ENCODE measurements at places on chromosomes 3 and 15.

GRCh38 chr3:9867106-9867505, 12.9 kb downstream of the CIDEC start:
- DNase-seq: no peak

- no peak for DNase-seq
Observed at GRCh38 chr3:43171748-43172147, 65.9 kb upstream of the POMGNT2 start.

GRCh38 chr3:30346933-30347320, 259.5 kb upstream of the TGFBR2 start:
- DNase-seq: no peak

DNA sequence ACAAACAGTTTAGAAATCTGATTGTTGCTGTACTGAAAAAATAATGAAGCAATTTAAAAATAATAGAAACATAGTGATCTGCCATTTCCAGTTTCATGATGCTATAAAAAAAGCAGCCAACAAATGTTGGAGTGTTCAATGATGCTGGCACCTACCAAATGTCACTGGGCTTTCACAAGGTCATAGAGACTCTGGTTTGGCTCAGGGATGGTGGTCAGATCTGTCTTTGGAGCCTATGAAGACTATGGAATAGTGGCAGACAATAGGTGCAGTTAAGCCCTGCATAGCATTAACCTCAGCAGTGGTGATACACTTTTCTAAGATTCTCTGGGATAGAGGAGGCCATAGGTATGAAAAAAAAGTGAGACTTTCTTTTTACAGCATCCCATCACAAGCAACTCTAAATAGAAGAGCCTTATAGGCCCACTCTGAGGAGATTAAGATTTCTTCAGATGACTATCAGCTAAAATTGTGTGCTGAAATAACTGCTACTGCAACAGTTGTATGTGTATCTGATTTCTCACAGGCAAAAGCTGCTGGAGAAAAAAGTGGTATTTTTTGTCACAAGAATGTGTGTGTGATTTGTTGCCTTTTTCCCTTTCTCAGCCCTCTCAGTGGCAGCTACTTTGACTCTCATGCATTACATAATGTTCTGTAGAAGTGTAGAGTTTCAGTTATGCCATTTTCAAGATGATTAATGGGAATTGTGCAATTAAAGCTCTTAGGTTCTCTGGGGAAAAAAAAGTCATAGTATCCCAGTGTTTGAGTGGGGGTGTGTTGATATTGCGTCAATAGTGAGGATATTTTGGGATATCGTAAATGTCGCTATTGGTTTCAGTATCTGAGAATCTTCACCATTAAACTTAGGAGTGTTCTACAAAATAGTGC, 137.4 kb downstream of the MBNL1 start:
- peak; percentile 91 for DNase-seq

DNA sequence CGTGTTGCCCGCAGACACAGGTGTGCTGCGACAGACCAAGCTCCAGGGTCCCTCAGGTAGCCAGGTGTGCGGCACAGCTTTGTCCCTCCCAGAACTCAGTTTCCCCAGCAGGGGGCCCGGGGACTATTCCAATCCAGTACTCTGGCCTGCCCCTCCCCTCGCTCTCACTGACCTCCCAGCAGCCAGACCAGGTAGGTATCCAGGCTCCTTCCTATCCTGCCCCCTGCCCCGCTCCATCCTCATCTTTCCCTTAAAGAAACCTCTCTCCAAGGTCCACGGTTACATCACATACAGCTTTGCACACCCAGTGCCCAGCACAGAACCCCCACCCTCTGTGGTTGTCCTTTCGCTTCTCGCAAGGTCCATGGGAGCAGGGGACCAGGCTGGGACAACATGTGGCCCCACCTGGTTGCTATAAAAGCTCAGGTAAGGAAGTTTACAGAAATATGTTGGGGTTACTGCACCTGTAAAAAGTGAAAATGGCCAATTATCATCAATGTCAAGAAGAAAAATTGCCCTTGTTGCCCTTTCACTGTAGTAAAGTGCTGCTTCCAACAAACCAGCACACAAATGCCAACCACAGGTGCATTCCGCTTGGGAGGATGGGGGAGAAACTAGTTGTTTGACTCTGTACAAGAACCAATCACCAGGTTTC, 7.3 kb upstream of the CYP11A1 start:
- no peak for DNase-seq

DNA sequence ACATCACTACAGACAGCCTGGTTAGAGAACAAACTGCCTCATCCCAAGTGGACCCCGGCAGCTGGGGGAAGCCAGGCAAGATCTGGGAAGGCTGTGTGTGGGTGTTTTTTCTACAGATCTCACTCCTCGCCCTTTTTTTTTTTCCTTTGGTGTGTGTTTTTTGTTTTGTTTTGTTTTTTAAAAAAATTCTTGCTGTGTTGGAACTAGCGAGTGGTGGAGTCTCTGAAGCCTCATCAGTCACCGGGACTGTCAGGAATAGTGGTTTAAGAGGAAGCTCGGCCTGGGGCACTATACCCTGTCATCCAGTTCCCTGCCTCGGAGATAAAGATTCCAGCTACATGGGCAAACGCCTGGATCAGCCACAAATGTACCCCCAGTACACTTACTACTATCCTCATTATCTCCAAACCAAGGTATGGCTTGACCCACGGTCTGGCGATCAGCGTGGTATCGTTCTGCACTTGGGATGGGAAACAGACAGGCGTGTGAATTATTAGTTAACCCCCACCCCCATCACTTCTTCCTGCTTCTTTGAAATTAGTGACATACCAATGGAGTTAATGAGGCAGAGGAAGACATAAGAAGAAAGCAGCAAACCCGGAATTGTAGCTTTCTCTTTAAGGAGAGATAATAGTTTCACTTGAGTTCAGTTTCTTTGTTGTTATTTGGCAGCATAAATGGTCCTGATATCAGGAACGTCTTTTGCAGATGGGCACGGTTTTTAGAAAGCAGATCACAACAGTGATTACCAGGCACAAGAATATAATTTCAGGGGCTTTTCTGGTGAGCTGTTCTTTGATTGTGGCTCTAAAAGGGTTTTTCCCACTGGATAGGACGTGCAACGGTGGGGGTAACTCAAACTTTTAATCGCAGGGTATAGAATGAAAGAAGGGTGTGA, 722 bp downstream of the RBMS3 start:
- DNase-seq: peak; percentile 55

- no peak for DNase-seq
Observed at GRCh38 chr3:15064299-15064834, 748 bp downstream of the MRPS25 start.

GRCh38 chr3:62929771-62930170, 54.6 kb upstream of the CADPS start:
- no peak for DNase-seq

DNA sequence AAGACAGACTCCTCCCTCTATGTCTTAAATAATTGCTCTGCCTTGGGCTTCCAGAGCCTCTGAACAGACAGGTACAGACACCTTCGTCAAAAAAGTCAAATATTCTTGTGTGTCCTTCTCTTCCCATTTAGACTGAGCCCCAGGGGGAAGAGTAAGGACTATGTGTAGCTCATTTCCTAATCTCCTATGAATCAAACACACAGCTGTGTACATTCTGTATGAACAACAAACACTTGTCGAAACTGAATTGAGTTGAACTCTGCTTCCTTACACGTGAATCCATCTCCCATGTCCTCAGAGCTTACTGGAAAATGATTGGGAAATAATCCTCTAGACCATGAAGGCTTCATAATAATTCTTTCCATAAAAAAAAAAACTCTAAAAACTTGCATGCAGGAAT, 80.8 kb downstream of the MOBP start:
- no peak for DNase-seq

DNA sequence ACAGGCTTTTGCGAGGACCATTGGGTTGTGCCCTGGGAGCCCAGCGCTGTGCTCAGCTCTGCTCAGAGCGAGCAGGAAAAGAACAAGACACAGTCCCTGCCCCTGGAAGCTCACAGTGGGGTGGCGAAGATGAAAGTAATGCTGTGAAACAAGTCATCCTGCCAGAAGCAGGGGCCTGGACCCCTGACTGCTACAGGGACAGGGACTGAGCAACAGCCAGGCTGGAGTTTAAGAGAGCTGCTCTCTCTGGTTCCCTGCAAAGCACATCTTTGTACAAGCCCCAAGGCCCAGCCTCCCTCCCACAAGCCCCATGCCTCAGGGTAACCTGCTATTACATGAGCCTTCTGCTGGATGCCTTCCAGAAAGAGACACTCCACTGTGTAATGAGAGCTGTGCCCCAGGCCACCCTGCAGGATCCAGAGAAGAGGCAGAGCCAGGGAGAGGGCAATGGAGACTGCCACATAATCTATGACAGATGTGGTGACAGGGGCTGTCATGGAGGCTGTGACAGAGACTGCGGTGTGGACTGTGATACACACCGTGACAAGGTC, 7.1 kb upstream of the HCN4 start:
- DNase-seq: no peak

GRCh38 chr3:177624528-177625495, 427.5 kb upstream of the TBL1XR1 start:
- DNase-seq: no peak

DNA sequence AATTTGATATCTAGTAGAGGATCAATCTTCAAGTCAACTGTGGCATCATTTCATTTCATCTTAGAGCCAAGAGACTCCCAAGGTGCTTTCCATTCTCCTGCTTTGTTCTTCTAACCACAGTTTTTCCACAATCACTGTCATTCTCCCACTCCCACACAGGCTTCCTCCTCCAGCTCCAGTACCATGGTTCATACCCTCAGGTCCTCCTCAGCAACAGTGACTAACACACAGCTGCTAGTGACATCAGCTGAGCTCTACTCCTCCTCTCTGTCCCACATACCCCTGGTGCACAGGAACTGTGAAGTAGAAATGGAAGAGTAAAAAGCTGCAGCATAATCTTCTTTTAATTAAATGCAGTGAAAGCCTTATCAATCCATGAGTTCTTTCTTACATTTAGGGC, 200.2 kb upstream of the DPH6 start:
- peak; percentile 77 for DNase-seq

DNA sequence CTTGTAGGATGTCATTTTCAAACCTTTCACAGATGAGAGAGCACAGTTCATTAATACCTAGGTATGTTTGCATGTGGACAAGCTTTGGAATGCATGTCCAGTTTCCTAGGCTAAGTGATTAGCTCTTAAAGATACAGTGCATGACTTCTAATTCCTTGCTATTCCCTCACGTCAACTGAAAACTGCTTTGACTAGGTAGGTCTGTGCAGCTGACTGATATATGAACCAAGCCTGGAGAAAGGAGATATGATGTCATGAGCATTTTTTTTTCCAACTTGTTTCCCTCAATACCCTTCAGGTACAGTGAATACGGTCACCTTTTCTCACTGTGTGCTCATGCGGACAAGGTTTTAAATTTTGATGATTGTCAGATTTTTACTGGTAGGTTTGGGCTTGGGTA, 41.6 kb upstream of the TASOR start:
- DNase-seq: peak; percentile 6

- no peak for DNase-seq
Observed at GRCh38 chr3:12226031-12226430, 62.8 kb upstream of the PPARG start.

GRCh38 chr3:73411993-73412392, 212.7 kb downstream of the PDZRN3 start:
- no peak for DNase-seq

GRCh38 chr3:151873398-151873797, at the start of gene SUCNR1:
Gene SUCNR1, plus strand, starts transcription at chr3:151873643. Its CDS starts 6,250 bp downstream, at chr3:151879893.
- no peak for DNase-seq

- DNase-seq: peak; percentile 53
Observed at GRCh38 chr3:71673486-71673885, 51.7 kb downstream of the EIF4E3 start.

DNA sequence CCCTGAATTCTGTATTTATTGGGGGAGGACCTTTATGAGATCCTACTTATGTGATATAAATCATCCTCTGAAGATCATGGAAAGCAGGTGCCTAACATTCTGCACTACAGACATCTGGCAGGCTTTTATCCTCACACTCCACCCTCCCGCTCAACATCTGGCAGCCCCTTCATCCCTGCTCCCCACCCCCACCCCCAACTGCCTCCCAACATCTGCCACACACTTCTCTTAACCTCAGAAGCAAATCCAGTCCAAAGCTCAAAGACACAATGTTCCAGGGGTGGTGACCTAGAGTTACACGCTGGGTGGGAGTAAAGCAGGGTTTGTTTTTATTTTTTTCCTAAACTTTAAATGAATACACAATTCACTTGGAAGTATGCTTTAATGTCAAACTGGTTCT, 184.5 kb upstream of the ATP11B start:
- no peak for DNase-seq

GRCh38 chr3:119470866-119471265, 2.1 kb downstream of the POGLUT1 start:
- DNase-seq: no peak

DNA sequence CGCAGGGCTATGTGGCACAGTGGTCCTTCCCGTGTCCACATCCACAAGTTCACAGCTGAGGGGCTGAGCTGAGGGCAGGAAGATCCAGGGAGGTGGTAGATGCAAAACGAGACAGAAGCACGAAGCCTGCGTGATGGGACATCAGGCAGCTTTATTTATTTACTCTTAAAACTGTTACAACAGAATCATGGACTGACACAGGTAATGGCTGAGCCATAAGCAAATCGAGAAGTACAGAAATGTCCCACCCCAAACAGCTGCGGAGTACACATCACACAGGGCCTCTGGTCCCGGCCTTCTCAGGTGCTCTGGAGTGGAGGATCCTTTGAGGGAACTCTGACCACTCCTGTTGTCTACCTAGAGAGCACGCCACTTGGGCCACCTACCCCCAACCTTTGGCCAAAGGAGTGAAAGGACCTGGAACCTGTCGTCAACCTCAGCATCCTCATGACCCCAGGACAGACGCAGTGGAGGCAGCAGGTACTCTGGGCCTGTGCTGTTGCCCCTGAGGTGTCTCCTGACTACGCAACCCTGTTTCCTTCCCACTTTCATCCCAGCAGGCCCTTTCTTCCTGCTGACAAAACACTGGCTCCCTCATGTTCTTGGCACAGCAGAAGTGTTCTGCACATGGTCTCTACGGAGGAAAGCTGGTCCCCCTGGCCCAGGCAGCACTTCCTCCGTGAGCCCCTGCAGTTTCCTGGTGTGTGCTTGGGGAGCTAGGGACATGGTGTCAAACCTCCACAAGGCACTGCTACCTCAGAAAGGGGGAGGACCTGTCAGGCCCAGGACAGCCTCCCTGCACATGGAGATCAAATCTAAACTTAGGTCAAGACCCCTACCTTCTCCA, 47.8 kb downstream of the DHX30 start:
- DNase-seq: no peak

GRCh38 chr3:67657192-67657591, 2.8 kb upstream of the SUCLG2 start:
- DNase-seq: no peak

DNA sequence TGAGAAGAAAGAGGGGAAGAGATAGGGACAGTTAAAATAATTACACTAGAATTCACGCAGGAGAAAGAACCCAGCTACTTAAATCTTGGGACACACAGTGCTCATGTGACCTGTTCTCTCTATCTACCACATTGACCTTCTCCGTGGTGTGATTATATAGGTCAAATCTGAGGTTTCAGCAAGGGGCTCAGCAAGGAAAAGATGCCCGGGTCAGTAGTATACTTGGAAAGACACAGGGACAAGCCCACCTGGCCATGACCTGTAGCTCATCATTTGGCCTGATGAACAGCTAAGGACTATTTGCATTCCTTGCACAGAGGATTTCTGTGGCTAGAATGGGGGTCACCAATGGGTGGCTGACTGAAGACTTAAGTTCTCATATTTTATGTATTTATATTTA, 71.9 kb downstream of the SSR3 start:
- no peak for DNase-seq

GRCh38 chr3:96915445-96915844, 101.1 kb downstream of the EPHA6 start:
- DNase-seq: no peak
